ENCODE measurements at places on chromosomes 2 and 18.
A peak's percentile ranks its signal among the peaks of the same experiment; 100 is the strongest.

GRCh38 chr18:54875063-54875462, 46.8 kb downstream of the RAB27B start:
- no peak for DNase-seq

DNA sequence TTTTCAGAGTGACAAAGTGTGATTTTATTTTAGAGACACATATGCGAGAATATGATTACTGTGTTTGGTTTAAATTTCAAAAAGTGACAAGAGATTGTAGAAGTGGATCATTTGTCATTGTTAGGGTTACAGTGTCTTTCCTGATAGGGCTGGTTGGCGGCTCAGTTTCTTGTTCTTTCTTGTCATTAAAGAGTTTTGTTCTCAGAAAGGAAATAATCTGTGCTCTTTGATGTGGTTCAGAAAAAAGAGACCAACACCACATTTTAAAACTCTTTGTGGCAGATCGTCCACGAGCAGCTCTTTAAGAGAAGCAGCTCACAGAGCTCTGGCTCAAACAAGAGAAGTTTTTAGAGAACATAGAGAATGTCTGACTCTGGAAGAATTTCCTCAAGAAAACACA, 45.6 kb upstream of the ZNF532 start:
- no peak for DNase-seq

- DNase-seq: no peak
Measured at GRCh38 chr18:74184875-74185274, 36.6 kb downstream of the TIMM21 start.

GRCh38 chr2:15949126-15949525, 8.8 kb downstream of the MYCN start:
- no peak for DNase-seq

DNA sequence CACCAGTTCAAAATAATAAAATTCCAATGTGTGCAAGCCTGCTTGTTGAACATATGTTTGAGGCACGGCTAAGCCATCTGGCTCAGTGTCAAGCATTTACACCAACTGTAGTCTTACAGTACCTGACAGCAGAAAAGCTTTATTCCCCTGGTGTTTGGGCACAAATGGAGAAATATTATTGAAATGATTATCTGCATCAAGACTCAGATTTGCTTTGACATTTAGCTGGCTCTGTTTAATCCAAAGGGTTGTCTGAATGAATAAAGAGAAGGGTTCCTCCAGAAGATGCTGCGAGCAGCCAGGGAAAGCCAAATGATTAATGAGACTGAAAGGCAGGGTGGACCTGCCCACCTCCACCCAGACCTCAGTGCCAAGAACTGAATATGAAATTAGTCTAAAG, 393.2 kb upstream of the GALNT5 start:
- no peak for DNase-seq

DNA sequence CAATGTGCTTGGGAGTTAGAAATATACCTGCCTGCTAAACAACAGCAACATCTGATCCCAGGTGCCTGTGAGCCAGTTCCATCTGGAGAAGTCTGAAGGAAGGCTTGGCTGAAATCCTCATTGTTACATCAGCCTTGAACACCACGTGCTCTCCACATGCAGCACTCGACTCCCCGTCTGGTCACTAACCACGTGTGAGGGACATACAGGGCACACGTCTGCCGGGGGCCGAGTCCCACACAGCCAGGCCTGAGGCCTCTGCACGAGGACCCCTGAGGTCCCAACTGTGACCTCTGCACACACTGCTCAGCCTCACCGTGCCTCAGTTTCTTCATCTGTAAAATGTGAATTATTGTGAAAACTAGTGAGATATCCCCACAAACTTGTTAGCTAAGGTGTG, 236.5 kb upstream of the SALL3 start:
- DNase-seq: no peak

DNA sequence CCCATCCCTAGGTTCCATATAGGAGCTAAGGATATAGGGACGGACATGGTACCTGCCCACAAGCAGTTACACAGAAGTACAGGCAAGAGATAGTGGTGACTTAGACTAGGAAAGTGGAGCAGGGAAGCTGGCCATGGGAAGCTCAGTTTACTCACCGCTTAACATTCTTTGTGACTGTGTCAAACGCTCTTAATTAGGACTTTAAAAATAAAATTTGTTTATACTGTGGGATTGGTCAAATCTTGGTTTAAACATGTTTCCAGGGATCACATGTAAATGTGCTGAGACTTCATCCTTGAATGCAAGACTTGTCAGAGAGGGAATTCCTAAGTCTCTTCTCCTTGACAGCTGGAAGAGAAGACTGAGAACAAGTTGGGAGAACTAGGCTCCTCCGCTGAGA, 107.3 kb downstream of the MTCL1 start:
- DNase-seq: peak; percentile 81

GRCh38 chr2:74587664-74588277, 33.3 kb downstream of the DOK1 start:
- peak; percentile 73 for DNase-seq

- no peak for DNase-seq
Measured at GRCh38 chr18:79554945-79555645, 124.5 kb upstream of the CTDP1 start.

Data from fibroblast of skin of back (primary cell).